Breast epithelium (tissue), 4 donors: ENCODE measurements at places on chromosomes 13 and 19. TPM values are rescaled to one million over a fixed set of nuclear protein-coding genes. Genes with fewer than 3 reads are reported as not detected.

MBD3L3 gene
- not detected for total RNA-seq

OVOL3 gene
- not detected for total RNA-seq

DNA sequence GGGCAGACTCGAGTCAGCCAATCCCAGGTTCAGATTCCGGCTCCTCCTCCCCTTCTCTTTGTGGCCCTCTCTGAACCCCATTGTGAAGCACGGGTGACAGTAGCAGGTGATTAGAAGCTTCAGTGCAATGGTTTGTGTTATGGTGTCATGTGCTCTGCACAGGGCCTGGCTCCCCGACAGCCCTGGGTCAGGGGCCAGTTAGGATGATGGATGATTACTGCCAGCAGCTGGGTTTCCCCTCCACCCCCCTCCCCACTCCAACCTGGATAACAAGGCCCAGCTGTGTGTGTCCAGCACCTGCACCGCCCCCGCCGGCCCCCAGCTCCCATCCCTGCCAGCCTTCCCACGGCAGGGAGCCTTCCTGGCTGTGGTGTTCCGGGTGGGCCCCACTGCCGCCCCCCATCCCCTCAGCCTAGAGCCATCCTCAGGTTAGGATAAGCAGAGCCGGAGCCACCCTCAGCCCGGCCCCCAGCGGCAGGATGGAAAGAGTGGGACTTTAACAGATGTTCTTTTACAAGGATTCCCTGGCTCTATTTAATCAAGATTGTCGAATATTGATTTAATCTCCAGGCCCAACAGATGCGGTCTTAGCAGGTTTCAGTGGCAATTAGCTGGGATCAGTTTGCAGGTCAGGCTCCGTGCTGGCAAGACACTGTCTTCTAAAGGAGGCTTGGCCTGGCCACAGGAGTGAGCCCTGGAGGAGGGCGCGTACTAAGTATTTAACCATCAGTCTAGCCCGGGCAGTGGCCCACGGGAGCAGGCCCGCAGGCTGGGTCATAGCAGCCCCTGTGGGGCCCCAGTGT, 156.2 kb downstream of the SIPA1L3 start:
- H3K4me3 ChIP-seq, result no peak overlapping the region
- H3K27me3 ChIP-seq, result no peaks in the 10 kb centered on the region
- H3K4me1 ChIP-seq, result no peaks in the 10 kb centered on the region
- H3K36me3 ChIP-seq, result no peaks in the 10 kb centered on the region
- DNase-seq, result no peak

DNA sequence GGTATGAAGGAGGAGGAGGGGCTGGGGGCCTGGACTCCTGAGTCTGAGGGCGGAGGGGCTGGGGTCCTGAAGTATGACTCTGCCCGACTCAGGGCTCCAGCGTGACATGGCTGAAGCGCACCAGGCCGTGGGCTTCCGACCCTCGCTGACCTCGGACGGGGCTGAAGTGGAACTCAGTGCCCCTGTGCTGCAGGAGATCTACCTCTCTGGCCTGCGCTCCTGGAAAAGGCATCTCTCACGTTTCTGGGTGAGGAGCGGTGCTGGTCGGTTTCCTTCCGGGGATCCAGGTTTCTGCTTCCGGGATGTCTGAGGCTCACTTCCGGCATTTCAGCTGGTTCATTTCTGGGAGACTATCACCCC, 1.2 kb downstream of the CPT1C start:
- no peak overlapping the region for H3K27ac ChIP-seq
- H3K27me3 ChIP-seq, result no peaks in the 10 kb centered on the region
- peaks cover 6% of the 10 kb centered on the region for H3K4me1 ChIP-seq
- H3K4me3 ChIP-seq, result peak overlapping the region; percentile 58

GRCh38 chr13:49459580-49459979, 15.5 kb downstream of the SETDB2 start:
- H3K4me3 ChIP-seq, result no peak overlapping the region
- DNase-seq, result no peak
- peaks cover 14% of the 10 kb centered on the region for H3K36me3 ChIP-seq
- no peaks in the 10 kb centered on the region for H3K4me1 ChIP-seq

- DNase-seq, result no peak
- no peaks in the 10 kb centered on the region for H3K27me3 ChIP-seq
- H3K4me3 ChIP-seq, result no peak overlapping the region
- no peaks in the 10 kb centered on the region for H3K36me3 ChIP-seq
These were observed 4.6 kb upstream of the CDC16 start for GRCh38 chr13:114230117-114230516.

DNA sequence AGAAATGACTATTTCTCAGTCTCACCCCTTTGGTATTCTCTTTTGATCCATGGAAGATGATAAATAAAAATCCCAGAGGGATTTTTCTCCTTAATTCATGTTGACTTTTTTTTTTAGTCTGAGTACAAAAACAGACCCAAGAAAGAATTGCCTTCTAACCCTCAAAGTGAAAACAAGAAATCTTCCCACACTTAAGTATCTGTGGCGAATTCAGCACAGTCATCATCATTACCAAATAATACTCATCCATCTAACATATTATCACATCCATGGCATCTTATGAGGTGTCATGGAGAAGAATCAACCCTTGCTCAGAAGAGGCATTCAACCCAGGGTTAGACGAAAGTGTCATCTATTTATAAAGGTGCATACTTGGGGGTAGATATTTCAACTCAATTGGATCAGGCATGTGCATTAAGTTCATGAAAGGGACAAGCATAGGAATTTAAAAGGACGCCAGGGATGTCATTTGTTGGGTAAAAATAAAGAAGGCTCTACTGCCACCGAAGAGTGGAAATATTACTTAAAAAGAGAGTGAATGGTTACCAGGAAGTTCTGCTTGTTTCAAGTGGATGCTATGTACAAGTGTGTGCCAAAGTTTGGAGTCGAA, 101.9 kb downstream of the FLT1 start:
- no peaks in the 10 kb centered on the region for H3K4me1 ChIP-seq
- H3K36me3 ChIP-seq, result no peaks in the 10 kb centered on the region
- no peak overlapping the region for H3K4me3 ChIP-seq
- no peak for DNase-seq

- no peak for DNase-seq
- no peak overlapping the region for H3K4me3 ChIP-seq
- H3K27me3 ChIP-seq, result no peaks in the 10 kb centered on the region
- no peak overlapping the region for H3K27ac ChIP-seq
- H3K36me3 ChIP-seq, result no peaks in the 10 kb centered on the region
- peaks cover 4% of the 10 kb centered on the region for H3K4me1 ChIP-seq
These were observed 20.5 kb downstream of the EDNRB start for GRCh38 chr13:77898097-77898496.

GRCh38 chr19:13036366-13036976, 41.2 kb downstream of the NFIX start:
- H3K36me3 ChIP-seq, result no peaks in the 10 kb centered on the region
- peak; percentile 76 for DNase-seq
- H3K4me3 ChIP-seq, result no peak overlapping the region
- H3K27me3 ChIP-seq, result no peaks in the 10 kb centered on the region
- H3K27ac ChIP-seq, result peak overlapping the region; percentile 97

- no peaks in the 10 kb centered on the region for H3K36me3 ChIP-seq
- DNase-seq, result no peak
- no peak overlapping the region for H3K27ac ChIP-seq
These were observed 618.0 kb upstream of the ARGLU1 start for GRCh38 chr13:107185889-107186288.

- H3K36me3 ChIP-seq, result no peaks in the 10 kb centered on the region
- H3K4me3 ChIP-seq, result peak overlapping the region; percentile 99
- H3K27ac ChIP-seq, result peak overlapping the region; percentile 93
These were observed 261 bp downstream of the PRKD2 start for GRCh38 chr19:46716672-46717033.

PRODH2 gene
- not detected for total RNA-seq

GRCh38 chr13:48112896-48113755, 18.2 kb upstream of the MED4 start:
- H3K27ac ChIP-seq, result peak overlapping the region; percentile 30
- no peak for DNase-seq
- no peaks in the 10 kb centered on the region for H3K27me3 ChIP-seq
- H3K4me1 ChIP-seq, result no peaks in the 10 kb centered on the region
- H3K36me3 ChIP-seq, result no peaks in the 10 kb centered on the region
- H3K4me3 ChIP-seq, result no peak overlapping the region

DNA sequence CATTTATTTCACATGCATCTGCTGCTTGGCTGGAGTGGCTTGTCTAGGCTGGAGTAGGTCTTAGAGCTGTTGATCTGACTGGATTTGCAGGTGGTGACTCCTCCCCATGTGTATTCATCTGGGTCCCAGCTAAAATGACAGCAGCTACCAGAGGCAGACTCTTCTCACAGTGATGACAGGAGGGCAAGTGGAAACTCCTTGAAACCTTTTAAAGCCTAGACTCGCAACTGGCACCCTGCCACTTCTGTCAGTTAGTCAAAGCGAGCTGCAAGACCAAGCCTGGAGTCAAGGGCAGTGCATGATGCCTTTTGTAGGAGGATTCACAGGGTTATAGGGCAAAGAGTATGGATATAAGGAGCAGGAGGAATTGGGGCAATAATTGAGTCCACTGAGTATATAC, 65.2 kb downstream of the TEX26 start:
- H3K4me3 ChIP-seq, result no peak overlapping the region
- no peaks in the 10 kb centered on the region for H3K27me3 ChIP-seq
- H3K27ac ChIP-seq, result no peak overlapping the region
- no peaks in the 10 kb centered on the region for H3K36me3 ChIP-seq

KLK6 gene
- total RNA-seq, result 0.98 TPM

DNA sequence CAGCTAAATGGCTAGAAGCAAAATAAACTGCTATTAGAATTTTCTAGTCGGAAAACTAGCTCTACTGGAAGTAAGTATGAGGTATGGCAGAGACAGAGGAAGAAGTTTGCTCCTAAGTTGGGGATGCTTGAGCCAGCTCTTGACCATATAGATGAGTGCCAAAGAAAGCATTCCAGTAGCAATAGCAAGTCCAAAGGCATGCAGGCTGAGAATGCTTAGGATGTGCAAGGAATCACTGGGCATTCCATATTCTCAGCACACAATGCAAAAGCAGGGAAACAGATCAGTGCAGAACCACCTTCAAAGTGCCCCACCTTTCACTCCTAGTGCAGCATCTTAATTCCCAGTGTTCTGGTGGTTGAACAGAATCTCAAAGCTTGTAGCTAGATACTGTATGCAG, 32.9 kb downstream of the SERTM1 start:
- no peak for DNase-seq
- no peaks in the 10 kb centered on the region for H3K4me1 ChIP-seq
- H3K4me3 ChIP-seq, result no peak overlapping the region
- H3K27ac ChIP-seq, result no peak overlapping the region
- no peaks in the 10 kb centered on the region for H3K27me3 ChIP-seq

- H3K27me3 ChIP-seq, result no peaks in the 10 kb centered on the region
- DNase-seq, result no peak
These were observed 21.0 kb downstream of the RFX1 start for GRCh38 chr19:13984875-13985741.

GRCh38 chr19:57560049-57560491, 407 bp upstream of the ZNF550 start:
- H3K4me3 ChIP-seq, result peak overlapping the region; percentile 95
- H3K27ac ChIP-seq, result peak overlapping the region; percentile 85
- peaks cover 9% of the 10 kb centered on the region for H3K4me1 ChIP-seq
- no peak for DNase-seq
- no peaks in the 10 kb centered on the region for H3K27me3 ChIP-seq

DNA sequence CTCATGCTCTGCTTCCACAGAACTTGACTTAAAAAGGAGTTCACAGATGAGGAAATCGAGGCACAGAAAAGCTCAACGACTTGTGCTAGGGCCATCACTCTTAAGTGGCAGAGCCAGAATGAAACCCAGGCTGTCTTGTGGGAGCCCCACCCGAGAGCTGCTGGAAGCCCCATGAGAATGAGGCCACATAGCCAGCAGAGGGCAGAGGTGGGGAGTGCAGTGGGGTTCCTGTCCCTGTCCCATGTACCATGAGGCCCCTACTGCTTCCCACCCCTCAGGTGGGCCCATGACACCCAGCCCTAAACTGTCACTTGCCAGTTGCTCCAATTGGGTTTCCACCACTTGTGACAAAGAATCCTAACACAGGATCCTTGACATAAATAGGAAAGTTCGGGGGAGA, 175.9 kb downstream of the IRS2 start:
- no peak overlapping the region for H3K27ac ChIP-seq
- H3K4me3 ChIP-seq, result no peak overlapping the region
- H3K36me3 ChIP-seq, result no peaks in the 10 kb centered on the region
- DNase-seq, result no peak

DNA sequence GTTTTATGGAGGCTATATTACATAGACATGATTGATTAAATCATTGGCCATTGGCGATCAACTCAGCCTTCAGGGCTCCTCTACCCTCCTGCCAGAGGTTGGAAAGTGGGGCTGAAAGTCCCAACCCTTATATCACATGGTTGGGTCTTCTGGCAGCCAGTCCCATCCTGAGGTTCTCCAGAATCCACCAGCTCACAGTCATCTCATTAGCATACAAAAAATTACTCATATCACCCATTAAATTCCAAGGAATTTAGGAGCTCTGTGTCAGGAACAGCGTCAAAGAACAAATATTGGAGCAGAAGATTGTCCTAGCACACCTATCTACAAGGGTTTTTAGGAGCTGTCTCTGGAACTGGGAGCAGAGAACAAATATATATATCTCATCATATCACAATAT, 39.4 kb upstream of the FARP1 start:
- H3K27ac ChIP-seq, result no peak overlapping the region
- no peaks in the 10 kb centered on the region for H3K4me1 ChIP-seq
- no peaks in the 10 kb centered on the region for H3K36me3 ChIP-seq
- H3K4me3 ChIP-seq, result no peak overlapping the region
- H3K27me3 ChIP-seq, result no peaks in the 10 kb centered on the region

GRCh38 chr13:112671359-112671758, 18.5 kb upstream of the ATP11A start:
- no peaks in the 10 kb centered on the region for H3K36me3 ChIP-seq
- no peaks in the 10 kb centered on the region for H3K4me1 ChIP-seq
- no peak overlapping the region for H3K27ac ChIP-seq
- DNase-seq, result no peak

GRCh38 chr13:27321468-27322431, 51.1 kb downstream of the RASL11A start:
- H3K36me3 ChIP-seq, result no peaks in the 10 kb centered on the region
- peaks cover 2% of the 10 kb centered on the region for H3K27me3 ChIP-seq
- no peak for DNase-seq
- no peak overlapping the region for H3K27ac ChIP-seq
- H3K4me1 ChIP-seq, result no peaks in the 10 kb centered on the region

GRCh38 chr13:98484289-98485219, 92.4 kb downstream of the STK24 start:
- no peaks in the 10 kb centered on the region for H3K36me3 ChIP-seq
- DNase-seq, result peak; percentile 89
- H3K27me3 ChIP-seq, result no peaks in the 10 kb centered on the region
- no peak overlapping the region for H3K4me3 ChIP-seq
- H3K4me1 ChIP-seq, result peaks cover 23% of the 10 kb centered on the region

GRCh38 chr13:30415430-30416030, 6.8 kb upstream of the UBE2L5 start:
- H3K4me3 ChIP-seq, result no peak overlapping the region
- no peak for DNase-seq
- H3K4me1 ChIP-seq, result no peaks in the 10 kb centered on the region
- H3K36me3 ChIP-seq, result no peaks in the 10 kb centered on the region

- no peaks in the 10 kb centered on the region for H3K27me3 ChIP-seq
- no peaks in the 10 kb centered on the region for H3K36me3 ChIP-seq
- H3K4me1 ChIP-seq, result no peaks in the 10 kb centered on the region
- DNase-seq, result no peak
These were observed 211.8 kb downstream of the PCCA start for GRCh38 chr13:100300708-100301107.

GRCh38 chr13:26590951-26591350, 33.5 kb downstream of the WASF3 start:
- H3K4me1 ChIP-seq, result no peaks in the 10 kb centered on the region
- no peak for DNase-seq
- H3K27me3 ChIP-seq, result no peaks in the 10 kb centered on the region
- no peak overlapping the region for H3K4me3 ChIP-seq

- no peaks in the 10 kb centered on the region for H3K36me3 ChIP-seq
- no peak for DNase-seq
- no peak overlapping the region for H3K4me3 ChIP-seq
These were observed 719 bp upstream of the GRK1 start for GRCh38 chr13:113666329-113666670.

ENOX1 gene
- 1.9 TPM for total RNA-seq
